ENCODE measurements at places on chromosomes 11 and 22. TPM values are rescaled to one million over a fixed set of nuclear protein-coding genes. Genes with fewer than 3 reads are reported as not detected.

DNA sequence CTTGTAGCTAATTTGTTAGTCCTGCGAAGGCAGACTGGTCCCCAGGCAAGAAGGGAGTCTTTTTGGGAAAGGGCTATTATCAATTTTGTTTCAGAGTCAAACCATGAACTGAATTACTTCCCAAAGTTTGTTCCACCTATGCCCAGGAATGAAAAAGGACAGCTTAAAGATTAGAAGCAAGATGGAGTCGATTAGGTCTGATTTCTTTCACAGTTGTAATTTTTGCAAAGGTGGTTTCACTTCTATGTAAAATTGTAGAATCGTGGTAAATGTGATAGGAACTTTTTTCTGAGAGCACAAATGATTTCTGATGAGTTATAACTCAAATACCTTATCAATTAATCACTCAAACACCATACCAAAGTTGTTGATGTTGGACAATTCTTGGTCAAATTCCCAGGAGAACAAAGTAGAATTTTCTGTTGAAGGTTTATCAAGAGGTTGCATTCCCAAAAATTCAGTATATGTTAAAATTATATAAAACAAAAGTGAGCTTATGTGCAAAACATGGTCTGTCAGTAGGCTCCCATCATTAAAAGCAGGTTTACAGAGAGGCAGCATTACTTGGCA, 2.9 kb upstream of the CTSC start:
- DNase-seq: no peak

- no peak for DNase-seq
Observed at GRCh38 chr22:24986816-24987215, 34.3 kb downstream of the KIAA1671 start.

DNA sequence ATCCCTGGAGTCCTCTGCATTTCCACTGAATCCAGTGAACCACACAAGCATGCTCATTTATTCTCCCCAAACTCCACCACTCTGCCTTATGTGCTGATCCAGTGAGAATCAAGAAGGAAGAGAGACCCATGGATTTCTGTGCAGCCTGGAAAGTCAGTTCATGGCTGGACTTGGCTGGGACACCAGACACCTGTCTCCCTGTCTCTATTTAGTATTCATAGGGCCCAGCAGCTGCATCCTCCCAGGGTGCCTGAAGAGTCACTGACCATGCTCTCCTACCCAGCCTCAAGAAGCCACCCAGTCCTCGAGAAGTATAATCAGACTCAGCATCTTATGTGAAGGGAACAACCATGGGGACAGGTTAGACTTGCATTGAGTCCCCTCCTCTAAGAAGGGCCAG, 83.2 kb downstream of the ZNF280B start:
- DNase-seq: no peak

GRCh38 chr11:34570584-34570983, 50.3 kb upstream of the EHF start:
- DNase-seq: peak; percentile 90

DNA sequence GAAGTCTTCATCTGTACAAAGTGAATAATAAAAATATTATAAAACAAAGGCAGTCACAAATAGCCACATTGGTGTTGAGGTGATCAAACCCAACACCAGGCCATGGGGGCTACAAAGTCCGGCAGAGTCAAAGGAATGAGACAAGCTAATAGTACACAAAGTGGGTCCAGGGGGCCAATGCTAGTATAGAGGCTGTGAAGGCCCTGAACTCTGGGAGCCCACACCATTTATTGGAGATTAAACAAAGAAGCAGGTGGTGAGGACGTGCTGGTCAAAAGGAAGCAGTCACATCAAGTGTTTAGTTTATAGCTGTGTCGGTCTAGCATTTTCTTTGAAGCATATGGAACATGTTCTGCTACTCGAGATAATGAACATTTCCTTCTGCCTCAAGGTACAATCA, 58.6 kb upstream of the CCT8L2 start:
- DNase-seq: no peak

Gene OR2AG1
- total RNA-seq: not detected

Gene OR8H2
- total RNA-seq: not detected

Gene SMTNL1
- total RNA-seq: not detected

Gene PITPNB
- 16.8 TPM for total RNA-seq
